ENCODE measurements at places on chromosomes 12 and 14.

- no peak for DNase-seq
Observed at GRCh38 chr12:48694038-48694437, 12.0 kb upstream of the KANSL2 start.

DNA sequence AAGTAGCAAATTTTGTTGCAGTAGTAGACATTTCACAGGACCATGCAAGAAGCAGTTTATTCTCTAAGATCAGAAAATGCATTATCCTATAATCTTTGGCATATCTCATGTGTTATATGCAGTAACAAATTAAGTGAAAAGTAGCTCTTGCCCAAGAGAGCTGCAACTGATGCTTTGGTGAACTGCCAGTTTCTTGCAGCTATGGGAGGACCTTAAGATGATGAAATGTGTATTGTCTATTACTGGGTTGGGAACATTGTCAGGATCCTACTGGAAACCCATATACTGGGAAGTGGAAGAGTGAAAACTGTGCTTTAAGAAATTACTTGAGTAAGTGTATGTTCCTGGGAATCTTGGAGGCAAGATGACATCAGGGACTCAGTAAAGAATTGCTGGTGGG, 238.8 kb downstream of the DACT1 start:
- no peak for DNase-seq

DNA sequence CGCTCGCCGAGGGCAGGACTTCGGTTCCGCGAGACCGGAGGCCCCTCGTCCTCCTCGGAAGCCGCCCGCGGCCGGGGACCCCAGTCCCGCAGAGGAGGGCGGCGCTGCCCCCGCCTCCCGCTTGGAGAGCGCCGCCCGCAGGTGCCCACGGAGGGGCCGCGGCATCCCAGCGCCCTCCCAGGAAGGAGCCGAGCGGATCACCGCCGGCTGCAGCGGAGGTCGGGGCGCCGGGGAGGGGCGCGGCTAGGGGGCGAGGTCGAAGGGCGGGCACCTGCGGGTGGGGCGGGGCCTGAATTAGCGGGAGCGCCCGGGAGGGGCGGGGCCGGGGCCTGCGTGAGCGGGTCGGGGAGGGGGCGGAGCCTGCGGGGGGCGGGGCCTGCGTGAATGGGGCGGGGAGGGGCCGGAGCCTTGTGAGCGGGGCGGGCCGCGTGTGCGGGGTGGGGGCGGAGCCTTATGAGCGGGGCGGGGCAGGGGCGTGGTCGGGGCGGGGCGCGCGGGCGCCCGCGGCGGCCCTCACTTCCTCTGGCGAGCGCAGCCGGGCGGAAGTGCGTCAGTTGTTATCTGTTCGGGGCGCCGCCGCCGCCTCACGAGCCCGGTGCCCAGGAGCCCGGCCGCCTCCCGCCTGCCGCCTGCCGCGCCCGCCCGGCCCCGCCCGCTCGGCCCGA, at the start of gene FBRSL1:
FBRSL1 (plus strand) TSS at position 550 of the 665 bp plus-strand sequence.
- no peak for DNase-seq

GRCh38 chr14:88576222-88576621, 13.4 kb downstream of the ZC3H14 start:
- DNase-seq = no peak

GRCh38 chr12:117994551-117995438, 21.7 kb upstream of the RFC5 start:
- no peak for DNase-seq

DNA sequence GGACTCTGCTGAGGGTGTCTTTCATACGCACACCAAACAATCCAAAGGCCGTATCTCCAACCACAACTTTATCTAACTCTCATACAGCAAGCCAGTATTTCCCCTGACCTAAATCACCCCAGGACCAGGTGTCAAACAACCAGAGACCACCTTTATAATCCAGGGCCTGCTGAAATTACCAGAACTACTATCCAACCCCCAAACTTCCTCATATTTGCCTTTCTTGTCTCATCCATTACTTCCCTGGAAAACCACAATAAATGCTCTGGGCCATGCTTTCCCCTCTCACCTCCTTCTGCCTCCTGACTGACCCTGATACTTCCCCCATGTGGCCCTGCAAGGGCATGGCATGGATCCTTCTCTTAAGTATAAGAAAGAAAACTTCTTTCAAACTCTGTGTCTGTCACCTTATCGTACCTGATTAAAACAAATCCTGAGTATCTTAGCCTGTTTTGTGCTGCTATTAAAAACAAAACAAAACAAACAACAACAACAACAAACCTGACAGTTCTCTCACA, 44.7 kb upstream of the CRACR2A start:
- DNase-seq = no peak

- no peak for DNase-seq
Observed at GRCh38 chr12:57621497-57622292, 10.5 kb downstream of the ARHGEF25 start.

- DNase-seq = no peak
Observed at GRCh38 chr12:127165567-127166392, 1101.2 kb upstream of the TMEM132C start.

DNA sequence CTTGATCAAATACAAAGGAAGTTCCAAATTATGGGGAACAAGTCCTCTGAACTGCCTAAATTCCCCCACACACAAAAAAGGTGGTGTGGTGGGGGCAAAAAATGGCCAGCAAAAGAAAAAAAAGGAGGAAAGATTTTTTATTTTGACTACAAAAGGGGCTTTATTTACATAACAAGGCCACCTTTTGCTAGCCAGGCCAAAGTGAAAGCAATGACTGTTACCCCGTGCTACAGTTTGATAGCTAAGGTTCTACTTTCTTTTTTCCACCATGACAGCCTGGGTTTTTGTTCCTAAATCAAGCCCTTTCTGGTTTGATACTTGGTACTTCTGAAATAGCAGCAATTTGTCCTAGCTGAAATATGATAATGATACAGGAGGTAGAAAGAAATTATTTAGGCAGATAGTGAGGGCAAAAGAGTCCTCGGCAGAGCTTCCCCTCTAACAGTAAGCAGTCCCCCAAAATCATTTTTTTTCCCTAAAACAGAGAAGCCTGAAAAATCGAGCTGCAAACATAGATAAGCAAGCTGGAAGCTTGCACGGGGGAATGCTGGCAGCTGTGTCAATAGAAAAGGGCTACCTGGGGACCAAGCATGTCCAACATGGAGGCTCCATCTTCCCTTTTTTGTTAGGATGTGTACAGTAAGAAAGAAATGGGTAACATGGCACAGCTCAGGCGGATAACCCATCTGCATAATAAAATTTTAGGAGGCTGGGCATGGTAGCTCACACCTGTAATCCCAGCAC, 8.9 kb upstream of the B4GALNT1 start:
- no peak for DNase-seq

DNA sequence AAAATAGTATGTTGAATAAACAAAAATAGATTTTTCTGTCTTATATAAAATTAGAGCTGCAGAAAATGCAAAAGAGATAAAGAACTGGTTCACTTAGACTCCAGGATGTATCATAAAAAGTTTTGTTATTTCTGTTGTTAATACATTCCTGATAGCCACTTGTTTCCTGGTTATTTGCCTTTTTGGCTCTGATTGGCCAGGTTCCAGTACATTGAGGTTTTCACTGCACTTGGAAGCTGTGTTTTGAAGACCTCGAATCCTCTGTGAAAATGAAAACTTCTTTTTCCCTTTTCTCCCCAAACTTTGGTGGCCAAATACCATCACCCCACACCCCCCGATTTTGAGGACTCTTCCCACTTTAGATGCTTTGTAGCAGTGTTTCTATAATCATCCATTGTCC, 525.3 kb downstream of the MED13L start:
- DNase-seq = no peak

GRCh38 chr14:77043177-77043983, 14.9 kb upstream of the IRF2BPL start:
- DNase-seq = peak; percentile 44

GRCh38 chr12:60252359-60253096, 656.7 kb downstream of the SLC16A7 start:
- no peak for DNase-seq

- no peak for DNase-seq
Observed at GRCh38 chr14:24798911-24799462, 165.0 kb upstream of the GZMB start.

DNA sequence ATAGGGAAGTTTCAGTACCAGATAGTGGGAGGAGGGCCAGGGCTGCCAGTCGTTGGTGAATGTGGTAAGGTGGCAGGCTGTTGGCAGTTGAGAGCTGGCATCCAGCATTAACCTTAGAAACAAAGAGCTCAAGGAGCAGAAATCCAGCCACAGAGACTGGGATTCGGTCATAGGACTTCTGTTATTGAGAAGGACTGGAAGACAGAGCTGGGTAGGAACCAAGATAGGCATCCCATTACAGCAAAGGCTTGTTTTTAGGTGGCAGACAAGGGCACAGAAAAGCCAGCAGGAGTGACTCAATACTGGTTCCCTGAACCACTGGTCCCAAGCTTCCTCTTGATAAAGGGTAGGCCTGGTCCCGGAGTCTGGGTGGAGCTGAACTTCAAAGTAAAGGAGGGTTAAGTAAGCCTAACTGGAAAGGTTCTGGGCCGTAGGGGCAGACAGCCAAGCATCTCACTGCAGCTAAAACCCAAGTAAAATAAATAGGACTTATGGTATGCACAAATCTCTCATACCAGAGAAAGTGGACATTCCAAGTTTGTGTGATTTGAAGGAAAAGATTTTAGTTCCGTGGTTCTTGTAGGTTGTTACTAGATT, 147.9 kb downstream of the ETV6 start:
- no peak for DNase-seq

Data from SIG-M5 (cell line).